Activated CD8-positive, alpha-beta T cell treated with anti-CD3 and anti-CD28 coated beads for 36 hours (primary cell): ENCODE measurements at places on chromosomes 16 and 17. TPM values are rescaled to one million over a fixed set of nuclear protein-coding genes. Genes with fewer than 3 reads are reported as not detected.

The HNF1B gene
- total RNA-seq: 0.60 TPM

DNA sequence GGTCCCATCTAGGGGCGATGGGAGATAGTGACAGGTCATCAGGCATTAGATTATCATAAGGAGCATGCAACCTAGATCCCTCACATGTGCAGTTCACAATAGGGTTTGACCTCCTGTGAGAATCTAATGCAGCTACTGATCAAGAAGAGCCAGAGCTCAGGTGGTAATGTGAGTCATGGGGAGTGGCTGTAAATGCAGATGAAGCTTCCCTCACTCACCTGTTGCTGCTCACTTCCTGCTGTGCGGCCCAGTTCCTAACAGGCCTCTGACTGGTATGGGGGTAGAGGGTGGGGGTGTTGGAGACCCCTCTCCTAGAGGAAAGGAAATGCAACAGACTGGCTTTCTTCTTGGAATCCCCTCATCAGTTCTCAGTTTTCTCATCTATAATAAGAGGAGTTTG lies 131.4 kb downstream of the CA10 start:
- DNase-seq: no peak

DNA sequence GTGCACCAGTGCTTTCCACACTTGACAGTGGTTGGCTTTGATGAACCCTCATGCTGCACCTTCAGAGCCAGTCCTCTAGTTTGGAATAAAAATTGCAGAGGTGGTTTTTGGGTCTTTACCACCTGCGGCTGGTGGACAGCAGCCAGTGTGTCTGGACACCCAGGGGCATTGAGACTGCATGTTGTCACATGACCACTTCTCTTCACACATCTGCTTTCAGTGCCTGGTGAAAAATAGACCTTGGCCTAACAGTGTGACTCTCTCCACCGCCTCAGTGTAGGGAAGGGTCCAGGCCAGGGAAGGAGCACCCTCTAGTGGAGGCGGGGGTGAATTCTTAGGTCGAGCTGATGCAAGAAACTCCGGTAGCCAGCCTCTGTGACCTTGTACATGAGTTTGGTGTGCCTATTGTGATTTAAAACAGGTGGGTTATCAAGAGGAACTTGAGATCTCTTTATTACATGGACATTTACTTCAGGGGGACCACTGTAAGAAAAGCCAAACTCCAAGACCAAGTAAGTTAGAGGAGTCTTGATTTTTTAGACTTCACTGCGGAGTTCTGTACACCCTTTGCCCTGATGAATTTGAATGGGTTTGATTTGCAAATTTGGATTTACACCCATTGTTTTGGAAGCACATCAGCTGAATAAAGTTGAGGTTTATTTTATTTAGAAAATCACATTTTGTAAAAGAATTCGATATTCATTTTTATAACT lies 17.9 kb downstream of the GOSR2 start:
- peak; percentile 87 for DNase-seq

- DNase-seq: no peak
Measured at GRCh38 chr16:13154799-13155198, 253.4 kb downstream of the SHISA9 start.
